NCI-H2107 (cell line): ENCODE measurements at places on chromosomes 4 and X.

DNA sequence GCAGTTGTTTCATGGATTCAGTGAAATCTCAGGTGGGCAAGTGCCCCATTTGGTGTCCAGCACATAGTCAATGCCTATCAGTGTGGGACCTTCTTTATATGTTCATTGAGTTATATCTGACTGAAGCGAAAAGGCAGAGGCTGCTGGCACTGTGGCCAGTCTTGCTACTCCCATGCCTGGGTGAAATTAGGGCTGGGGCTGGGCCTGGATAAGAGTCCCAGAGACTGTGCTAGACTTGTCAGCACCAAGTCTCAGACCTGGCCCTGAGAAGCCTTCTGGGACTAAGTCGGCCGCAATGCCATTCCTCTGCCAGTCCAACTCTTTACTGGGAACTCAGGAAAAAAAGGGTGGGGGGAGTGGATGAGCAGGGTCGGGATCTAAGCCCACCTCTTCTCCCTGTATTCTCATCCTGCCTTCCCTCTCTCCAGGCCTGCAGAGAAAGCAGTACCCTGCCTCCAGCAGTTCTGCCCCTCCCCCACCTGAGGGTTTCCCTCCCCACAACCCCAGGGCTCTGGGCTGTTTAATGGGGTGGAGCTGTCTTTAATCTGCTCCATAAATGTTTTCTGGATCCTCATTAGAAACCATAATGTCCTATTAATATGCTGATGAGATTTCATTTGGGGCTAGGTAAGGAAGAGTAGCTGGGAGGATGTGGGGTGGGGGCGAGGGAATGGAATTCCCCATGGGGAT is 153.5 kb upstream of the PJA1 start:
- no peak for DNase-seq

- no peak for DNase-seq
Measured at GRCh38 chrX:148498067-148498466, 2.4 kb upstream of the AFF2 start.

DNA sequence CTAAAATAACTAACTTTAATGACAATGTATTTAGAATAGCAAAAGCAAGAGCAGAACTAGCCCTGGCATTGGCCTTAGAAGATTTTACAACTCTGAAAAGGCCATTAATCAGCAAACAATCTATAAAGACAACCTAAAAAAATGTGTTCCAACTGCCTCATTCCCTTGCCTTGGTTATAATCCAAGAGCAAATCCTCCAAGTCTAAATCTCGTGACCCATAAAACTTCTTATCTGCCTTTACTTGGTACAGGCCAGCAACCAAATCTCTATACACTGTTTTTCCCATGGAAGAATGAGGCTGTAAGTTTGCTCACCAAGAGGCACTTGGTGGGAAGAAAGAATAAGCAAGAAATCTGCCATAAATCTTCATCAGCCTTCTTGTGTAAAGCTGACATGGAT is 175.3 kb upstream of the MID1 start:
- no peak for DNase-seq

DNA sequence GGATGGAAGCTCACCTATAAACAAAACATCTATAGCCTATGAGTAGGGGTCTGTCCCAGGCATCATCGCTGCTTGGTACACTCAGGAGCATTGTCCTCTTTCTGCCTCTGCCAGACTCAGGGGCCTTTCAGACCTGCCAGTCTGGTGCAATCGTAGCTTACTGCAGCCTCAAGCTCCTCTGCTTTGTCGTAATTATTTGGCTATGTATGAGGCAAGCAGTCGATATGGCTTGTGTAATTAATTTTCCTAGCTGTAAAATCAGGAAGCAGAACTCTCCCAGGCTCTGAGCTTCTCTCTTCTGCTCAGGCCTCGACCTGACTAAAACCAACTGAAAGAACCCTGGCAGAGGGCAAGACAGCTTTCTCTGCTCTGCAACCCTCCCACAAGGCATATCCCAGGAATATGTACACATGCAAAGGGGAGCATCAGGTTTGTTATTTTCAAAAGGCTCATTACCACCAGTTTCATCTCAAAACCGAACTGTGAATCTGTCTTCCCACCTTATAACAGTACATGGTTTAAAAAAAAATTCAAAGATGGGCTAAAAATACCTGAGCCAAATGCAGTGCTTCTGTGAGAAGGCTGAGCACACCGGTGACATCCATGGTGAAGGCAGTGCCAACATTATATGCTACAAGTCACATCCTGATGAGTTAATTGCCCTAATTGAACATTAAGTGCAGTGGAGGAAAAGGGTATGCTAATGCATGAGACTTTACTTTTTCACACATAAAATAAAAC is 309.2 kb upstream of the EMCN start:
- DNase-seq, result no peak

DNA sequence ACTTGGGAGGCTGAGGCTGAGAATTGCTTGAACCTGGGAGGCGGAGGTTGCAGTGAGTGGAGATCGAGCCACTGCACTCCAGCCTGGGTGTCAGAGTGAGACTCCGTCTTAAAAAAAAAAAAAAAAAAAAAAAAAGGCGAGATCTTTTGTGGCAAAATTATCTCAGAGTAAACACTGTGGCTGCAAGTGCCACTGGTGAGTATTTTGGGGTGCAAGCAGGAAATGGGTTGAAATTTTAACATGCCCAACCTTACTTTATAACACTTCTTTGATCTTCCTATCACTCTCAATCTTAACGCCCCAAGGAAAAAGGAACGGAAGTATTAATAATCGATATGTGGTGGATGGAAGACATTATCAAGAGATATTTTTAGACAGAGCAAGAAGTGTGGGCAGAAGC is 32.1 kb downstream of the SLC34A2 start:
- DNase-seq, result no peak
